ENCODE measurements at places on chromosomes 11 and 22. TPM values are rescaled to one million over a fixed set of nuclear protein-coding genes. Genes with fewer than 3 reads are reported as not detected.

NRXN2 gene
- total RNA-seq, result 6.1 TPM

GP1BB gene
- total RNA-seq, result 12.6 TPM

DNA sequence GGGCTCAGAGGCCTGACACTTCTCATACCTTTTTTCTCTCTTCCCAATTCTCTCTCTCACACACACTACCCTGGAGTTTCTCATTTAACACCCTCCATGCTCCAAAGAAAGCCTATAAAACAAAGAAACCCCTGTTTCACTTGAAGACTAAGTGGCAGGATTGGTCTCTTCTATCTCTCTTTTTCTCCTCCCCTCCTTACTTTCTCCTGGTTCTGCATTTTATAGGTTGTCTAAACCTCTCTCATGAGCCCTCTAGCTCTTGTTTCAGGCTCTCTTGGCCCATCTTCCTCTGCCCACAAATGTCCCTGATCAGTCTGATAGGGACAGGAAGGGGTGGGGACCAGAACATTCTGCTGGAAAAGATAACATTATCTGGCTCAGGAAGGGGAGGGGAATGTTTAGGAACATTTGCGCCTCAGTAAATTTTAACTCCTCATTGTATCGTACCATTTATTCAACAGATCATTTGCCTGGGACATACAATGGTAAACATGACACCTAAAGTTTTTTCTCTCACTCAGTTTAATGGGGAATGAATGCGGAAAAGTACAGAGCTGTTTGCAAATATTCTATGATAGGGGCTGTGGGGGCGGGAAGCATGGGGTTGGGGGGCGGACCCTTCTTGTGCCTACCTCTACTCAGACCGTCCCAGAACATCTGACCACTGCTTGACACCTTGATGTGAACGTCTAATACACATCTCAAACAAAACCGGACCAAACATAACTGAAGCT, 10.8 kb downstream of the CRYBA4 start:
- no peak for DNase-seq
- H3K4me1 ChIP-seq, result no peaks in the 10 kb centered on the region
- H3K4me3 ChIP-seq, result no peak overlapping the region
- H3K27ac ChIP-seq, result no peak overlapping the region

DNA sequence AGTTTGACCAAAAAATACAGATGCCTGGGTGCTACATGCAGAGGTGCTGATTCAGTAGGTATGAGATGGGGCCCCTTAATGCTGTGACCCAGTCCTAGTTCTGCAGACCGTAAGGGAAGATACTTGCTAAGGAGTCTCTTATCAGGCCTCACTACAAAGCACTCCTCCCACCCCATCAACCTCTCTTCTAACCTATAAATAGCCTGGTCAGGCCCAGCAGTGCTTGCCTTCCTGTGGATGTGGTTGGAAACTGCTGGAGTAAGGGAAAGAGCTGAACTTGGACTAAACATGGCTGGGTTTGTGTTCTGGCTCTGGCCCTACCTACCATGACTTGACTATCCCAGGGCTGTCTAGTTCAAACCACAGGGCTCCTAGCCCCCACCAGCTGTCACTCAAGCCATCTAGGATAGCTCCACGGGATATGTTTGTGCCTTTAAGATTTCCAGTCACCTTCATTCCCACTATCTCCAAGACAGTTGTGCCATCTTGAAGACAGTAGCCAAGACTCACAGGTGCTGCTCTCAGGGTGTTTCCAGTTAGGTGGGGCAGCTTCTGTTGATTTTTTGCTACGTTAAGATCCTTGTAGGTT, 9.5 kb upstream of the DKK3 start:
- H3K27me3 ChIP-seq, result no peaks in the 10 kb centered on the region
- no peak overlapping the region for H3K27ac ChIP-seq
- DNase-seq, result no peak

DNA sequence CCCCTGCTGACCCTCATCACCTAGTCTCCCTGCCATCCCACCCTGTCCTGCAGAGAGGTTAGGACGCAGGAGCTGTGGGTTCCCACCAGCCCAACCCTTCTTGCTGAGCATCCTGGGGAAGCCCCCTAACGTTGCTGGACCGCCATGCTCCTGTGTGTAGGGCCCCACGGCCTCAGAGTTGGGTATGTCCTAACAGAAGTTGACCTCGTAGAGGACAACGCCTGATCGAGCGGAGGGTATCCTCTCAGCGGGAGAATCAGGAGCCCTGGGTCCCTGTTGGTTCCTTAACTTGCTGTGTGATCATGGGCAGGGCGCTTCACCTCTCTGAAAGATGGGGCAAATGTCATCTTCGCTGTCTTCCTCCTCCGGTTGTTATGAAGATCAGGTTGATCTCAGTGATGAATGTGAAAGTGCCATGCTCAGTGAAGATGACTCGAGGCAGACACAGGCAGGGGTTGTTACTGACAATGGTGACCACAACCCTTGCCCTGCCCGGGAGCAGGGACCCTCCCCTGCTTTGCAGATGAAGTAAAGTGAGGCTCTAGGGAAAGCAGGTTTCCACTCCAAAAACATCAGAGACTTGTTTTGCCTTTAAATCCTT, 19.3 kb upstream of the CD5 start:
- H3K36me3 ChIP-seq, result no peaks in the 10 kb centered on the region
- DNase-seq, result no peak
- no peak overlapping the region for H3K4me3 ChIP-seq
- H3K27ac ChIP-seq, result no peak overlapping the region
- H3K4me1 ChIP-seq, result no peaks in the 10 kb centered on the region

DNA sequence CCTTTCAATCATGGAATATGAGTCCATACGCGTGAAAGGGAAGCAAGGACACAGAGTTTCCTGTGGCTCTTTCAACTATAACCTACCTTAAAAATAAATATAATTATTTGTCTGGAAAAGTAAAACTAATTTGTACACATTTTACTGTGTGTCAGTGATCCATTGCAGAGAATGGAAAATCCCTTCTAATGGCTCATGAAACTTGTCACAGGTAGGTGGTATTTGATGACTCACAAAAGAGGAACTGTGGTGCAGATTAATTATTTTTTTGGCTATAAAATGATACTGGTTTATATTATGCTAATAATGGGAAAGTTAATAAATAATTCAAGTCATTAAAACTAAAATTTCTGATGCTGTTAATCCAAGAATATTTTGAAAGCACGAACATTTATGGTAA, 792.2 kb downstream of the METTL15 start:
- no peak overlapping the region for H3K27ac ChIP-seq
